ENCODE measurements at places on chromosomes 1 and 21.

GRCh38 chr1:21825393-21825792 lies 13.3 kb downstream of the LDLRAD2 start:
- no peak for DNase-seq

DNA sequence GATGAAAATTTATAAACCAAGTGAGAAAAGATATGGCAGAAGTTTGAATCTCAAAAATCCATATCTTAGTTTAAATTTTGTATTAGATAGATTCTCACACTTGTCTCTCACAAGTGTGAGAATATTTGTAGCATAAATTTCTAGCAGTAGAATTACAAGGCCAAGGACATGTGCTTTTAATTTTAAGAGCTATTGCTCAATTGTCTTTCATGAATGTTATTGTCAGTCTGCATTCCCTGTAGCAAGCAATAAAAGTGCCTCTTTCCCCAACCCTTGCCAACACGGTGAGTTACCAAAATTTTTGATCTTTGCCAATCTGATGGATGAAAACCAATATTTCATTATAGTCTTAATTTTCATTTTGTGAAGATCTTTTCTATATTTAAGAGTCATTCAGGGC lies 64.0 kb downstream of the CTH start:
- no peak for DNase-seq

DNA sequence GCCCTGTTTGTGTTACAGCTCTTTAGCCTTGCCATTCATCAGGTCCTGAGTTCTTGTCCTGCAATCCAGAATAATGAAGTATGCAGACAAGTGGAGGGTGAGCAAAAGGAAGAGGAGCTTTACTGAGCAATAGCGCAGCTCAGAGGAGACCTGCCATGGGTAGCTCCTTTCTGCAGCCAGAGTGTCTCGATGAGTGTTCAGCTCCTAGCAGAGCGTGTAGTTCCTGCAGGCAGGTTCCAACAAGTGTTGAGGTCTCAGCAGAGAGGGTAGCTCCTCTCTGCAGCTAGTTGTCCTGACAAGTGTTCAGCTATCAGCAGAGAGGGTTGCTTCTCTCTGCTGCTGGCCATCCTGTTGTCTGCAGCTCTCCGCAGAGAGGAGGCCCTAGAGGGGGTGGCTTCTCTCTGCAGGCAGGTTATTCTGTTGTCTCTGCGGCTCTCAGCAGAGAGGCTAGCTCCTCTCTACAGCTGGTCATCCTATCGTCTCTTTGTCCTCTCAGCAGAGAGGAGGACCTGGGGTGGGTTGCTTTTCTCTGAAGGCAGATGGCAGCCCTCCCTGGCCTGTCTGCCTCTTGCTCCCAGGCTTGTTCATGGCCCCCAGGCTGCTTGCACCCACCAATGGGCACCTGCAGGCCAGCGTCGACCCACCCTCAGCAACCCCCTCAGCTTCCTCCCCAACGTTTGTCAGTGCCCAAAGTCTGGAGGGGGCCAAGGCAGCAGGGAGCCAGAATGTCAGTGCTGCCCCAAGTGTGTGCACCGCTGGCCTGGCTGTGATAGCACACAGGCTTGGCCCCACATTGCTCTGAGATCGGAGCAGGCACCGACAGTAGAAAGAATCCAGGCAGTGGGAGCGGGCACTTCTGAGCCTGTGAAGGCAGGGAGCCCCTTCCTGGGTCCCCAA lies 112.5 kb upstream of the RUNX3 start:
- DNase-seq = no peak

- DNase-seq = no peak
Observed at GRCh38 chr1:201648907-201649721, 110.2 kb downstream of the NAV1 start.

GRCh38 chr1:153682730-153683129 lies 4.2 kb downstream of the NPR1 start:
- DNase-seq = no peak

DNA sequence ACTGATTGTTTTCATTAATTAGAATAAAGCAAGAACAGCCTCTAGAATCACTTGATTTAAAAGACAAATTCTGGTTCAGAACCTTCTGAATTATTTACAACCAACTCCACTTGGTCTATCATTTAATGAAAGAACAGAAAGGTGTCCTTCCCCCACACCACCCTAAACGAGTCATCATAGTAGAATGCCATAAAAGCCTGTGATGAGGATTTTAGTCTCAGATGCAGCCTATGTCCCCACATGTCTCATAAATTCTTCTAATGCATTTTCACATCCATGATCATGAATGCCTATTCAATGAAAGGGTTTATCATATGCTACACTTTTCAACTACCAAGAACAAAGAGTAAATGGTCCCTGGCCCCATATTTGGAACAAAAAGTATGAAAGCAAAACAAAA lies 508.1 kb downstream of the DPYD start:
- no peak for DNase-seq

DNA sequence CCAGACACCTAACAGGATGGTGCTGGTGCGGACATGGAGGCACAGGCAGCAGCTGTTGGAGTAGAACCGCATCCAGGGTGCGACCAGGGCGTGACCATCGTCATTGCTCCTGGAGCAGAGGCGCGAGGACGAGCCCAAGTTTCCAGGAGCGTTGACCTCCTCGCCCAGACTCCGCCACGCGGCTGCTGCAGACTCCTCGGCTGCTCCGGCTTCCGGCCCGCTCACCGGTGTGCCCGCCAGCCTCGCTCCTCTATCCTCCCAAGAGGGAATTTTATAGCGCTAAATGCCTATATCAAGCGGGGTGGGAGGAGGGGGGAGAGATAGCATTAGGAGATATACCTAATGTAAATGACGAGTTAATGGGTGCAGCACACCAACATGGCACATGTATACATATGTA lies 5.3 kb upstream of the S100A12 start:
- DNase-seq = no peak

GRCh38 chr1:166870584-166870983 lies 5.5 kb downstream of the TADA1 start:
- DNase-seq = no peak

- no peak for DNase-seq
Observed at GRCh38 chr1:174680101-174680500, 232.3 kb downstream of the GPR52 start.

All from activated naive CD4-positive, alpha-beta T cell treated with anti-CD3 and anti-CD28 coated beads, Interleukin-2, amount 50 U/mL, for 16 hours (primary cell).